ENCODE measurements at places on chromosomes 11 and 22. TPM values are rescaled to one million over a fixed set of nuclear protein-coding genes. Genes with fewer than 3 reads are reported as not detected.

The OR8D4 gene
- not detected for total RNA-seq

The PRODH gene
- not detected for total RNA-seq

The SCGB1A1 gene
- not detected for total RNA-seq

The KCNK4 gene
- not detected for total RNA-seq

The OR8G1 gene
- not detected for total RNA-seq

The GAL gene
- total RNA-seq = 3.3 TPM

The SAA4 gene
- not detected for total RNA-seq

The CRYBA4 gene
- not detected for total RNA-seq

The ANGPTL5 gene
- total RNA-seq = not detected

The OR5A1 gene
- total RNA-seq = not detected

The NCF4 gene
- total RNA-seq = not detected

All from uterine smooth muscle cell (primary cell).